ENCODE measurements at places on chromosomes 12 and 14.

GRCh38 chr12:76014007-76014406, 17.6 kb downstream of the PHLDA1 start:
- no peak for DNase-seq

- peak; percentile 21 for DNase-seq
Observed at GRCh38 chr14:59870277-59871165, at the start of gene RTN1. TSS of gene RTN1 (minus strand) at chr14:59870776. CDS start at chr14:59870630, 146 bp downstream.

GRCh38 chr12:116590561-116590960, 31.4 kb downstream of the MAP1LC3B2 start:
- no peak for DNase-seq

- no peak for DNase-seq
Observed at GRCh38 chr12:64825143-64826021, 935 bp downstream of the TBC1D30 start.

DNA sequence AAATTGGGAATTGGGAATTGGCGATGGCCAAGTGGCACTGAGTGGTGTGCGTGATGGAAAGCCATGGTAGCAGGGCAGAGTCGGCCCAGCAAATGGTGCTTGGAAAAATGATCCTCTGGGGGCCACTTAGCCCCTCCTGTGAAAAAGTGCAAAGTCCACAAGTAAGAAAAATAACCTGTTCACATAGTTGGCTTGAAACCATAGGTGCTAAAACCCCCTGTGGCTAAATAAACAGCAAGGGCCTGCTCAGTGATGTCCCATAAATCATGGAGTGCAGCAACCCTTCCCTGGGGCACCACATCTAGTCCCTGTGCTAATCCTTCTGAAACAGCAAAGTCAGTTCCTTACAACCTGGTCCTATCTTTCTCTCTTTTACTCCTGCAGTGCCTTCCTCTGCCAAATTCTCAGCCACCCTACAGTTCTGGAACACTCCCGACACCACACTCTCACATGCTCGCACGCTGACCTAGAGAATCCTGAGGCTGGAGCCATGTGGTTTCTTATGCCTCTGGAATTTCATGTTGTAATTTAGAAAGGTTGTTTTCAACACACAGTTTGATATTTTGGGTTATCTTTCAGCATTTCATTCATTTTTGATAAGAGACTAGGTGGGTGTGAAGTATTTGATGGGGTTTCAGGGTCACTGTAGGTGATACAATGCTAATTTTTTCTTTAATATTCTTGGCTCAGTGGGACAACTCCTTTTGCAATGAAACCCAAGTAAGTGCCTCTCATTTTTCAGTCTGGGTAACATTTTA, 123.6 kb downstream of the SMOC1 start:
- no peak for DNase-seq

- no peak for DNase-seq
Observed at GRCh38 chr12:75738486-75738885, 227.1 kb upstream of the KRR1 start.

DNA sequence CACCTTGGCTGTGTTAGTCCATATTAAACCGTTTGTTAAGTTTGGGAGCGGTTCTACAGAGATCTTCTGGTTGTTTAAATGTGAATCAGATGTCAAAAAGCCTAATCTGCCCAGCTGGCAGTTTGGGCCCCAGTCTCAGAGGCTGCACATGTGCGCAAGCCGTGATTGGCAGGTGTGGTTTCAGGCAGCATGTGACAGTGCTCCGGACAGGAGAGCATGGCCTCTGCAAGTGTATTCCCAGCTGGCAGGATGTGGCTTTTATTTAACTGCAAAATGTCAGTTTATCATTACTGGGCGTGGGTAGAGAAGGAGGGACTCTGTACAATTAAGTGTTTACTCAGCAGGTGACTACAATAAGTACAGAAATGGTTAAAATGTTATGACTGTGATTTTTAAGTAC, 77.5 kb downstream of the PELI2 start:
- no peak for DNase-seq

DNA sequence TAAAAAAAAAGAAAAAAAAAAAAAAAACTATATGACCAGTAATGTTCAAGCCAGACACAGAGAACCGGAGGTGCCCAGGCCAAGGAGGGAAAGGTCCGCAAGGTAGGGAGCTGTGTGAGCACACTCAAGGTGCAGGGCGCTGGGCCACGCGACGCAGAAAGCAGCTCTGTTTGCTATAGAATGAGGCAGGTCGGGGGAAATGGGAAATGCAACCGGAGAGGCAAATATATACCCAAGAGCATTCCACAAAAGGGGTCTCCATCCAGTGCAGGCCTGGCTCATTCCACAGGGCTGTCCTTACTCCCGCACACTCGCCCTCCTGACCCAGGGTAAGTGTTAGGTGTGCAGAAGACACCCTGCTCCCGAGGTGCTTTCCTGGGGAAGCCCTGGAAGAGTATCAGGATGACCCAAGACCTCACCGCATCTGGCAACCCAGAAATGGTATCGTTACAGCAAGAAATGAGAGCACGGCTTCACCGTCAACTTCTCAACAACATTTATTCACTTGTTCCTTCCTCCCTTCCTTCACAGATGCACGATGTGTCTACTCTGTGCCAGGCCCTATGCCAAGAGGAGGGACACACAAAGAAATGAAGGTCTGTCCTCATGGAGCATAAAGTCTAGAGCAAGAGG, 86.4 kb downstream of the BCL11B start:
- DNase-seq: no peak

- DNase-seq: no peak
Observed at GRCh38 chr14:22152161-22152870, 436.7 kb downstream of the DAD1 start.

- DNase-seq: no peak
Observed at GRCh38 chr14:99633141-99633540, 11.8 kb upstream of the HHIPL1 start.

DNA sequence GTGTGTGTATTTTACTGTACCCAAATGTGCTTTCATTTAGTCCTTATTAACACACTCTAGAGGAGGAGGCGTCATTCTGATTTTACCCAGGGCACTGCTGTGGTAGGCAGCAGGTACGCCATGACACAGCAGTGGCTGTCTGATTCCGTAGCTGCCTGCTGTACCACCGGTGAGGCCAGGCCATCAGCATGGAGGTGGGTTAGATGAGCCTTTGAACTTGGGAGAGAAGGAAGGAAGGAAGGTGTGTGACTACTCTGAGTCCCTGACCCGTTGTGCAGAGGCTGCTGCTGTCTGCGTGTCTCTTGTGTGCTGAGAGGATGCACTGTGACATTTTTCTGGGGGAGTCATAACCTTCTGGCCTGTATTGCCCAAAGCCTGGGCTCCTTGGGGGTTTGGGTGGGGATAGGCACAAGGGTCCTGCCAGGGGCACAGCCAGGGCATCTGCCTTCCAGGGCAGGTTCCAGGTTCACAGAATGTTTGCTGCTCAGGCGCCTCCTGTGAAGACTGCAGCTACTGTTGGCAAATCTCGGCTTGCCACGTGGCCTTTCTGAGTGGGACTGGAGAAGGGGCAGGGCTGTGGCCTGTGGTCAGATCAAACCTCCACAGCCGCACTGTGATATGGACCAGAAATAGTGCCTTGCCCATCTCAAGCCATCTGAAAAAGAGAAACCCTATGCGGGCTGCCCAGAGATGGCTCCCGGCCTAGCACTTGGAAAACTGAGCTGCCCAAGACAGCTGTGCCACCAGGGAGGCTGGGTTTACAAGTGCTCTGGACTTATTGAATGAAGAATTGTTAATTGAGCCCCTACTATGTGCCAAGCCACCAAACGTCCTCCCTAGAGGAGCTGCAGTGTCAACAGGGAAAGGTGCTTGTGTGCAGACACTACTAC, 47.1 kb downstream of the MLXIP start:
- no peak for DNase-seq

GRCh38 chr12:31002361-31002725, 71.3 kb upstream of the DDX11 start:
- no peak for DNase-seq

DNA sequence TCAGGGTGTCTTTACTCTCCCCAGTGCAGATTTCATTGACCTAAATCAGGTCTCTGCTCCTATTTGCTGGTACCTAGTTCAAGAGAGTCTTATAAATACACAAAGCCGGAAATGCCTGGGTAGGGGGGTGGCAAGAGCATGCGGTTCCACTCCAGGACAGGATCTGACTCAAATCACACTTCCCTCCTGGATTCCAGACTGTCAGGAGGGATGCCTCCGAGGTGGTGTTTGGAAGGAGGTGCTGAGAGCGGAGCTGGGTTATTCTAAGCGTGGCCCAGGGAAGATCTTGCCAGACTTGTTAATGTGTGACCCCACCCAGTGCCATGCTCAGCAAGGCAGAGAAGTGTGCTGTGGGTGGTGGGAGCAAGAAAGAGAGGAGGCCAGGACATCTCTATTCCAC, 49.8 kb downstream of the B4GALNT3 start:
- peak; percentile 94 for DNase-seq

DNA sequence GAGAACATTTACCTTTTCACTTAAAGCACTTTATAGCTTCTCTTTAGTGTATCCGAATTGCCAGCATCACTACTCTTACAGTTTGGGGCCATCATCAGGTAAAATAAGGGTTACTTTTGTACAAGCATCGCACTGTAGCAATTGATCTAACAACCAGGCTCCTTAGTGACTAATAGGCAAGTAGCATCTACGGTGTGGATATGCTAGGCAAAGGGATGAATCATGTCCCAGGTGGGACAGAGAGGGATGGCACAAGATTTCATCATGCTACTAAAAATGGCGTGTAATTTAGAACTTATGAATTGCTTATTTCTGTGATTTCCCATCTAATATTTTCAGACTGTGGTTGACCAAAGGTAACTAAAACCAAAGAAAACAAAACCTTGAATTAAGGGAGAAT, 582.3 kb downstream of the KCNH5 start:
- DNase-seq: no peak

- DNase-seq: no peak
Observed at GRCh38 chr14:99329711-99330315, 57.8 kb upstream of the BCL11B start.

DNA sequence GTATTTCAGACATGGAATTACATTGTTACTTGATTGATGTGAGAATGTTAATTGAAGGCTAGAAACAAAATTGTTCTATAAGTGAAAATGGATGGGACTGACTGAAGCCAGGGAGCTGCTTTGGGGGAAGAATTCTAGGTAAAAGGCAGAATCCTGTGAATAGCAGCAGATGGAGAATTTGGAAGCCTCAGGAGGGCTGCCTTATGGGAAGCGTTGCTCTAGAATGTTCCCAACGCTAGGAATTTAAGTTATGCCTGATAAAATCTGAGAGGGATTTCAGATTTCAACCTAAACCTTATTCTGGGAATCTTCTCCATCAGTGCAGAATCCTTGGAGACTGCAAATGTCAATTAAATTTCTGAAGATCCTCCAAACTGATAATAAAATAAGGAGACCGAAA, 858.2 kb upstream of the FLRT2 start:
- no peak for DNase-seq

DNA sequence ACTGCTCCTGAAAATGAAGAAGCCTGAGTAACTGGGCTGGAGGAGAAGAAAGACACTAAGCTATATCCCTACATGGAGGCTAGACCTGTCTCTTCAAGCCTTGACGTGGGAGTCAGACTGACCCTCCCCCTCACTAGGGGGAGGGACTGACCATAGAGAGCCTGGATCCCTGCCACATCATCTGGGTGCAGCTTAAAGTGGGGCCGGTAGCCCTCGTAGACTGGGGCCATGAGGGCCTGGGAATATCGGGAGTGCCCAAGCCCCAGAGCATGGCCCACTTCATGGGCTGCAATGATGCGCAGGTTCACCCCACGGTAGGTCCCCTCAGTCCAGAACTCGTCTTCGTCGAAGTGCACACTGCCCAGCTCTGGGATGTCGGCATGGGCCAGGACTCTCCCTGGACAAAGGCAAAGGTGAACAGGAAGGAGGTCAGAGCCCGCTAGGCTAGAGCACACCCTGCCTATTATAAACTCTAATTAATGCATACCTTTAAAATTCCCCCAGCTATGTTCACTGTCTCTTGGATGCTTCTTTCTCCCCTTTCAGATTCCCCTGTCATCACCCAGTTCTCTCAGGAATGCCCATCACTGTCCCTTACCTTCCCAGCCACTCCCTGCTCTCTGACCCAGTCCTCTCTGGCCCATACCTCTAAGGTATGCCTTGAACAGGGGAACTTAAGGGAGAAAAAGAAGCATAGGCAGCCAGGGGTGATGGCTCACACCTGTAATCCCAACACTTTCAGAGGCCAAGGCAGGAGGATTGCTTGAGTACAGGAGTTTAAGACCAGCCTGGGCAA, 3.2 kb downstream of the MMP19 start:
- no peak for DNase-seq

GRCh38 chr12:57952766-57953165, 11.4 kb downstream of the ATP23 start:
- no peak for DNase-seq

DNA sequence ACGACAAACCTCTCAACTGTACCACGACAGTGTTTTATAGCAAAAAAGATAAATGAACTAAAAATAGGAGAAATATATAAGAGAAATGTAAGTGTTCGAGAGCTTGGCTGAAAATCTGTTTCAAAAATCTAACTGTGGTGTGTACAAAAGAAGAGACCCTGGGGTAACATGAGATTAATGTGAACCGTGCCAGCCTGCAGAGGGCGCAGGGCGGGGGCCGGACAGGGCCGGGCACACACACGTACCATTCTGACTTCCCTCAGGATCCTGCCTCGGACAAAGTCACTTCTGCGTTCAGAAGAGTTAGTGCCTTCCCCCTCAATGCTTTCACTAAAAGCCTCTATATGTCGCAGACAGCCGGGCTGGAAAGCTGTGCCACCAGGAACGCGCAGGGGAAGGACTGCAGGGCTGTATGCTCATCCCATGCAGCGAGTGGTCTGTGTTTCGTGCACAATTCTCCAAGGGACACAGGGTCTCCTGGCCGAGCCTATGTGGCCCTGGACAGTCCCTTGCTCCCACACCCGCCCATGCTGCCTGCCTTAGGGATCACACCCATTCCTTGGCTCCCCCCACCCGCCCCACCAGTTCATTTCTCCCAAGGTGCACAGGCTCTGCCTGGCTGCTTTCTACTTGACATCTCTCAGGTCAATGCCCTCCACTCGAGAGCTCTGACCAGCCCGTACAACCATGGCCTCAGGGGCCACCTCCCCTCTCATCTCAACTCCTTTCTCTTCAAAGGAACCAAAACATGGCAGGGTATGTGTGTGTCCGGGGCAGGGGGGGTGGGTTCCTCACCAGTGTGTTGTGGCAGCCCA, 8.5 kb downstream of the CDCA4 start:
- no peak for DNase-seq

DNA sequence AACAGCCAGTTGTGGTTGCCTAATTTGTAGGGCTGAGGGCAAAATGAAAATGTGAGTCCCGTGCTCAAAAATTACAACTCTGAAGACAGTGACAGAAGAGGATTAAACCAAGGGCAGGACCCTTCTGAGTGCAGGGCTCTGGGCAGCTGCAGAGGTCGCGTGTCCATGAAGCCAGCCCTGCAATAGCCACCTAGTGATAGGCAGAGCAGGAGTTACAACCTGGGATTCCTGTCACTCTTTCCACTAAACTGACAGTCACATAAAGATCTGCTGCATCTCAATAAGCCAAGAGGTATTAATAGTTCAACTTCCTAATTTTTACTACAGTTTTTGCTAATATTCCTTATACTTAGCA, 94.1 kb downstream of the SLC2A13 start:
- DNase-seq: no peak

DNA sequence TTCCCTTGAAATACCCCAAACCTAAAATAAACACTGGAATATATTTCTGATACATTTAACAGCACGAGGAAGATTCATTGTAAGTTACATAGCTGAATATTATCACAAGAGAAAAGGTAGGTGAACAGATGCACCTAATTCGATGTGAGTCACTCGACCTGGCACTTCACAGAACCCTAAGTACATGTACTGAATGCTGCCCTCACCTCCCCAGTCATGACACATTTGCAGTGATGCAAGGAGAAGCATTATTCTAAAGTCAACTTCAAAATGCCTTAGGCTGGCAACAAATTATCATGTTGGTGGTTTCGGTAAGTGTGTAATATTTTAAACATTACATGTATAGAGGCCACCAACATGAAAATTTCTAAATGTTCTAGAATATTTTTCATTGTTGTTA, 35.2 kb upstream of the TMTC2 start:
- no peak for DNase-seq
